Renal pelvis (tissue), 12 donors: ENCODE measurements at places on chromosomes 7 and 10. TPM values are rescaled to one million over a fixed set of nuclear protein-coding genes. Genes with fewer than 3 reads are reported as not detected.

The GRID1 gene
- polyA plus RNA-seq, result 1.6 TPM

The ABI1 gene
- 65.0 TPM for polyA plus RNA-seq

The ETV1 gene
- polyA plus RNA-seq, result 37.5 TPM

The FAM185A gene
- polyA plus RNA-seq, result 8.9 TPM

The DNA2 gene
- 14.6 TPM for polyA plus RNA-seq

The MICU1 gene
- polyA plus RNA-seq, result 73.1 TPM

The AKR1D1 gene
- 0.34 TPM for polyA plus RNA-seq

The FAM171A1 gene
- polyA plus RNA-seq, result 96.4 TPM

The VPS26A gene
- polyA plus RNA-seq, result 77.7 TPM

The FAM20C gene
- polyA plus RNA-seq, result 74.8 TPM

The NXPH1 gene
- not detected for polyA plus RNA-seq

The AKR1B15 gene
- 0.22 TPM for polyA plus RNA-seq

GRCh38 chr10:7192831-7193361, 217.9 kb downstream of the SFMBT2 start:
- DNase-seq, result no peak

GRCh38 chr7:7210475-7211237, 28.3 kb downstream of the C1GALT1 start:
- DNase-seq, result no peak

DNA sequence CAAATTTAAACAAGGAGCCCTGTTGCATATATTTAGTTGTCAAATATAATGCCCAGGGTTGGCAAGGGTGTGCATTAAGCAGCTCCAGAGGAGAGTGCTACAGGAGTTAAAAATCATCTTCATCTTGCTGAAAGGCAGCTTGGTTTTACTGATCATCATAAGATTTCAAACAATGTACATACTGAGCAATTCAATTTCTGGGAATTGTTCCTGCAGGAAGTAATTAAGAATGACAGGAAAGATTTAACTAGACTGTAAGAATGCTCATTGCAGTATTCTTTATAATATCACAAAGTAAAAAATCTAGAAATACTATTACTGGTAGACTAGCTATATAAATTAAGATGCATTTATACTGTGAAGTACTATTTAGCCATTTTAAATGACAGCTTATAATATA, 153.6 kb downstream of the DYNC1I1 start:
- DNase-seq, result no peak

DNA sequence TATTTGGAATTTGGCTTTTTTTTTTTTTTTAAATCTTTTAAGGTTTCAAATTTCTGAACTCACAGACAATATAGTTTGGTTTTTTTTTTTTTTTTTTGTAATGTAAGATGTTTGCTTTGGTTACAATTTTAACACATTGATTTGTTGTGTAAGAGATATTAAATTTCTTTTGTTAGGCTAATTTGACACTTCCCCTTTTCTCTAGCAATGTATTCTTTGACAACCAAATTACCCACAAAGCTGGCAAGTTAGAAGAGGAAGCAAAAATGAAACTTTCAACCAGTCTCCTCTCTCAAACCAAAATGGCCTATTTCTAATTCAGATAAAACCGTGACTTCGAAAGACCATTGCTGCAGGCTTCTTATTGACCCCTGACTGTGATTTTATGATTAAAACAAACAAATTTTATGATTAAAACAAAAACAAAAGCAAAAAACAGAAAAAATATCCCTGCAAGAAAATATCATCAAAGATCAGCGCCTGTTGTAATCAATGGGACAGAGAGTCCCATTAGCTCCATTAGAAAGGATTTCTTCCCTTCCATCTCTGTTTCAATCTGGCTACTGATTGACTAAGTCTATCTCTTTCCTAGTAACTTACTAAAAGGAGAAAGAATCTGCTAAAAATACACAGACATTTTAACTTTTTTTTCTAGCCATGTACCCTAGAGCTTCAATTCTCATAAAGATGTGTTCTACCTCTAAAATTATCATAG, 489.2 kb downstream of the MDFIC start:
- no peak for DNase-seq

- DNase-seq, result no peak
Observed at GRCh38 chr10:117476716-117477115, 65.8 kb upstream of the EMX2 start.

GRCh38 chr7:43479042-43479441, 103.9 kb upstream of the STK17A start:
- DNase-seq, result no peak

DNA sequence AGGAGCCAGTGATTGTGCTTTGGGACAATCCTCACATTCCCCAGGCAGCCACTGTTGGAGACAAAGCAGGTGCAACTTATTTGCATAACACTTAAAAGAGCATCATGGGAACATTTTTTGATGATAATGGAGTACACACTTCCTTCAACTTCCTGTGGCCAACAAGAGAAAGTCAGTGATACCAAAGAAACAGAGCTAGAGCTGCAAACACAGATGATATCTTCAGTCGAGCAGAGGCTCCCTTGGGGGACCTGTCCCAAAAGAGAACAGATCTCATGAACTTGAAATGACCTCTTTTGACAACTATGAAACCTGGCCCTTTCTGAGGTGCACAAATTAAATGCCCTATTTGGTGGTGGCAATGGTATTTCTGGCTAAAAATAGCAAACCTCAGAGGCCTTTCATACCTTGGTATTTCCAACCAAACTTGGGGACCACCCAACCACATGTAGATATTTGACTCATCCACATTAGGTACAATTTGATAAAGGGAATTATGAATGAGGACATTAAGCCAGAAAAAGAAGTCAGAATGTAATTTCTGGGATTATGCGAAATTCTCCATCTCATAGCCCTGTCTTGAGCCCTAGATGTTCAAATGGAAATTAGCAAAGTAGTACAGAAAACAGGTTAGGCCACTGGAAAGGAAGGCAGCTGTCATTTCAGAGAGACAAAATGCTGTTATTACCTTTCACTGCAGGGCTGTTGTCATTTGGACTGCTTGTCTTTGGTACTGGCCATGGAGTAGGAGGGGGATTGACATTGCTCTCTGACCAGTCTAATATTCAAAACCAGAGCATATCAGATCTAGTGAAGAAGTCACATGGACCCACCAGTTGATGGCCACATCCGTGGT, 146.2 kb downstream of the ICA1 start:
- DNase-seq, result no peak

DNA sequence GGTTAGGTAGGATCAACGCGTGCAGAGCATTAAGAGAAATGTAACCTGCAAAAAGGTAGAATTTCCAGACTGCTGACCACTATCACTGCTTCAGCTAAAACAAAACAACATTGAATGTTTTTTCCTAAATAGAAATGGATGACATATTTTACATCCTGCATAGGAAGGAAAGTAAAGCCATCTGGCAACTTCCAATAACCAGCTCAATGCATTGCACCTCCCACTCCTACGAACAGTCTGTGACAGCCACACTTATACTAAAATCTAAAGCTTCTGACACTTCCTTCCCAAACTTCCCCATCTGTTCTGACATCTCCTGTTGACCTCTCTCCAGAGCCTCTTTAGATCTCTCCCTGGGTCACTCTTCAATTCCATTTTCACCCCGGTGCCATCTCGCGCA, 47.1 kb downstream of the NRCAM start:
- DNase-seq, result no peak

DNA sequence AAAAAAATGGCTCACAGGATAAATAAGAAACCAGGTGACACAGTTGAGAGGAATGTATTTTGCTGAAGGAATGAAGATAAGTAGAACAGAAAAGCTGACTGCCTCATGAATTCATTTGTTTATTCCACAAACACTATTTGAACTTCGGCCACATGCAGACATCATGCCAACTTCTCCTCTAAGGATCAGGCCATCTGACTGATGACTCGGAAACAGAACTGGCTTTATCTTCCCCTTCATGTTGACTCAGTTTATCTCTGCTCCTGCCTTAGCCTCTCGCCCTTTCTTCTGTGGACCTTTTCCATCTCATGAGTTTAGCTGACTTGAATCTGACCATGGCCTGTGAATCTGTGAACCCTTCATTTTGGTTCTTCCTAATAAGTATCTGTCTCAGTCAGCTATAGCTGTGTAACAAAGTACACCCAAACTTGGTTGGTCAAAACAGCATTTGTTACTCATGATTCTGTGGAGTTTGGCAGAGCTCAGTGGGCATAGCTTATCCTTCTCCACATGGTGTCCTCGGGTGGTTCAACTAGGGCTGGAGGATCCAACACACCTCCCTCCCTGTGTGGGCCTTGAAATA, 44.0 kb upstream of the GRID1 start:
- no peak for DNase-seq

- no peak for DNase-seq
Observed at GRCh38 chr10:132724446-132724845, 61.5 kb downstream of the NKX6-2 start.

DNA sequence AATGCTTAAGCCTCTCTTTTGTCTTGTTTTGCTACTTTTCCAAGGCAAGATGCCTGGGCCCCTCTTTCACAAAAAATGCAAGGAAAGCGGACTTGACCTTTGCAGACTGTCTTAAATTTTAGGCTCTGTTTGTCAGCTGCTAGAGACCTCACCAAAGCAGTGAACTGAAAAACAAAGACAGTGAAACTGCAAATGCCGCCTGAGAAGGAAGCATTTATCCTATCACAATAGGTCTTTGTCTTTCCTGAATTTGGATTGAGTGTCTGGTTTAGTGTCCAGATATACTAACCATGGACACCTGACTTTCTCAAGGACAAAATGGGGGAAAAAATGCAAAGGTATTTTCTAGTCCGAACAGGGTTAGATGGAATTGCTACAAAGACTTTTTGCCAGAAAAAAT, 256.9 kb downstream of the INHBA start:
- DNase-seq, result no peak

DNA sequence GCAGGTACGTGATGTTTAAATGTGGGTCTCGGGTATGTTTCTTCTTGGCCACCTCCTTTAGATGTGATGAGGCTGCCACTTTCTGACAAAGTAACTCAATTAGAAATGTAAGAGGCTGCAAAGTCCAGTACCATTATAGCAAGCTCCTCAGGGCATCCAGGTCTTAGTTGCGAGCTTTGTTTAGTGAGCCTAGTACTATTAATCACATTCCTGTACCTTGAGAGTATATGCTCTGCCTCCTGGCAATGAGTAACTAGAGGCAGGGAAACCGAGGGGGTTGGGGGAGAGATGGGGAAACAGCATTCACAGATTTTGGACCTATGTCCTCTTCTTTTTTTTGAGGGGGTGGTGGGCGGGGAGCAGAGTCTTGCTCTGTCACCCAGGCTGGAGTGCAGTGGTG, 131.8 kb downstream of the GFRA1 start:
- DNase-seq, result no peak

GRCh38 chr7:39613577-39613976, 9.8 kb upstream of the RALA start:
- DNase-seq, result no peak

GRCh38 chr10:78875331-78875877, 193.4 kb upstream of the ZMIZ1 start:
- no peak for DNase-seq

DNA sequence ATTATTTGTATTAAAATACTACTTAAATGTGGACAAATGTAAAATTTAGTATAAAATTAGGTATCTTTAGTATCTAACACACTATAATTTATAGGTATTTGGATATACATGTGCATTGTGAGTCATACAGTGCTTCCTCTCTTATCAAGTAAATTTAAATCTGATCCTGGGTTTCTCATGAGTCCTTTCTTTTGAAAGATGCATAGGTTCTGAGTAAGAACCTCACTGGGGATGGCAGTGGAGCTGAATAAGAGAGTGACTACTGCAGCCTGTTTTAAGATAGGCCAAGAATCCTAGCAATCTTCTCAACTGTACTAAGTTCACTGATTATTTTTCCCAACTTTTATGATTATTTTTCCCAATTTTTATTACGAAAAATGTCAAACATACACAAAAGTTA, 16.2 kb downstream of the CEP55 start:
- DNase-seq, result no peak

GRCh38 chr7:81155654-81156373, 237.0 kb upstream of the SEMA3C start:
- DNase-seq, result peak; percentile 54
